ENCODE measurements at places on chromosomes 1 and 21.

GRCh38 chr1:183898001-183898396, 93.1 kb downstream of the RGL1 start:
- DNase-seq, result no peak

- DNase-seq, result peak; percentile 20
Observed at GRCh38 chr1:21651214-21652042, 17.7 kb downstream of the RAP1GAP start.

DNA sequence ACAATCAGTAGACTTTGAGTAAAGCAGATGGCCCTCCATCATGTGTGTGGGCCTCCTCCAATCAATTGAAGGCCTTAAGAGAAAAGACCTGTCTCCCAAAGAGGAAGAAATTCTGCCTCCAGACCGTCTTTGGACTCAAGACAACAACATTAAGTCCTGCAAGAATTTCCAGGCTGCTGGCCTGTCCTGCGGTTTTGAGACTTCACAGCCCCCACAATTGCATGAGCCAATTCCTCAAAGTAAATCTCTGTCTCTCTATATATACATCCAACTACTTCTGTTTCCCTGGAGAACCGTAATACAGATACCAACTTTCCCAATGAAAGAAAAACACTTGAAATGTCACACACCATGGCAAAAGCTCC, 16.4 kb downstream of the REG4 start:
- DNase-seq, result no peak

DNA sequence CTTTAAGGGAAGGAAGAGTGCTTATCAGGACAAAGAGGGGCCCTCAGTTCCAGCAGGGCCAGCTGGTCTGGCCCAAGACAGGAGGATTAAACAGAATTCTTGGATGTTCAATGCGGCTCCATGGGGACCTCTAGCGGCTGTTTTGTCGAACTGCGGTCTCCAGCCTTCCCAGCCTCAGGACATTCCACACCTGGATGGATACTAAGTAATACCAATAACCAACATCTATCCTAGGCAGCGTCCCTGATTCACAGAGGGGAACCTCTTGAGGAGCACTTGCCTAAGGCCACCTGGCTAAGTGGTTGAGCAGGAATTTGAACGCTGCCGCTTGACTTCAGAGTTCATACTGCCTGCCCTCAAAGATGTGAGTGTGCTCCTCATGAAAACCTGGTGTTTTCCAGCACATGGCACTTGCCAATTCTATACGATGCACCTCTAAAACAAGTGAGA, 15.5 kb upstream of the CD247 start:
- peak; percentile 85 for DNase-seq
